ENCODE measurements at places on chromosomes 2 and 18.
A peak's percentile ranks its signal among the peaks of the same experiment; 100 is the strongest.

DNA sequence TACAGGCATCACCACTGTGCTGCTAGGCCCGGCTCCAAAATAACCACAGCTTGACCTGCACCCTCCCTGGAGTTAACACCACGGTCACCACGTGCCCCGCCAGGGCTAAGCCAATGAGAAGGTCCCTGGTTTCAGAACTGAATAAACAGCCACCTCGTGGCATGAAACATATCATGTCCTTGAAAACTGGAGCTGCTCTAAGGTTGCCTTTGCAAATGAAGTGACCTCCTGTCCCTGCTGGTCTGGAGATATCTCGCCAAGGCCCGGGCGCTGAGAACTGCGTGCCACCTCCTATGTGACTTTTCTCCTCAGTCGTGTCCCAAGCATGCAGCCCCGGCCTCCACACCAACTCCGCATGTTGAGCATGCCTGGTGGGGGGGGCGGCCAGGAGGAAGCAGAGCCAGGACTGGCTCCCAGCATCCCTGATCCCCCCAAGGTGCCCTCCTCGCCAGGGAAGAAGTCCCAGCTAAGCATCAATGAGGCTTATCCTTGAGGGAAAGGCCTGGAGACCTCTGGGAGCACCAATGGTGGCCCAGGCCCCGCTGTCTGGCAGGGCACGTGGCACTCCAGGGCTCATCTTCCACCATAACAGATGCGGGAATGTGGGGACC, 16.3 kb upstream of the KCNG2 start:
- no peak for DNase-seq

DNA sequence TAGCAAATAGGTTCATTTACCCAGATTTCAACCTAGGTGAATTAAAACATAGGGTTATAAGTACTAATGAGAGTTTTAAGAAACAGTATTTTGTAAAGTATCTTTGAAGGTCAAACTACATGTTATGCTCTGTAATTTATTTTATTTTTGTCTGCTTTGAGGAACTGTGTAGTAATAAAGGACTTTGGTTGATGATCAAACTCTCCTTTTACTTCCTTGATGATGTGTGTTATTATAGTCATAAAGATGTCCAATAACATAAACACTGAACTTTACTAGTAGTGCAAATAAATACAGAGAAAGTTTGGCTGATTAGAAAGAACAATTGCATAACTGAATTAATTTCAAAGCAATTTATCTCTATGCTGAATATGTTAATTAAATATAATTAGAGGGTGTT, 6.3 kb downstream of the GULP1 start:
- DNase-seq, result no peak

DNA sequence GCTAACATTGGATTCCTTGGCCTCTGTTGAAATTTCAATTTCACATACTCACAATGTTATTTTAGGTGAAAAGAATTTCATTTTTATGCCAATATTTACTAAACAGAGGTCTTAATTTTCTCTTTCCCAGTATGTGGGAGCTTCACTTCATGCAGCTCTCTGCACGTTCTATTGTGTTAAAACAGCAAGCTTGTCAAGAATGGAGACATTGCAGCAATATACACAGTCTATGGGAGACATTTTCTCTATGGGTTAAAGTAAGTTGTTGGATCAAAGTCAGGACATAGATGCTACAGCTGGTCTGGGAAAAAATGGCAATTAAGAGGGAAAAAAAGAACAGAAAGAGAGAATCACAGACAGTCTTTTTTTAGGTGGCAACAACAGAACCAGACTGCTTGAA, 70.4 kb upstream of the ARHGAP15 start:
- DNase-seq, result no peak

DNA sequence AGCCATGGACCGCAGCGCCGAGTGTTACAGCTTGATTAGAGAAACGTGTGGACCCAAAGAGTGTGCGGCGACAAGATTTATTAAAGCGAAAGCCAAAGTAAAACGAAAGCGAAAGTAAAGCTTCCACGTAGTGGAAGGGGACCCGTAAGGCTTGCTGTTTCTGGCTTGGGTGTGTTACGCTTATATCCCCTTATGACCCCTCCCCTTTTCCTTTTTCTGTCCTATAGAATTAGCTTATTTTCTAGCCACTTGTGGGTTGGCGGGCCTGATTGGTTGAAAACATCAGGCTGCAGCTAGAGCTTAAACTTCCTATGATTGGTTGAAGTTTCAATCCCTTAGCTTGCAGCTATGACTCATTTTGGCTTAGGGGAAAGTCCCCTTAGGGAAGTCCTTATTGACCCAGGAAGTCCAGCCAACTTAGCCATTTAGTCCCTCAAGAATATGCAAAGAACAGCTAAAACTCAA, 969.7 kb downstream of the DCDC2C start:
- DNase-seq, result peak; percentile 33

DNA sequence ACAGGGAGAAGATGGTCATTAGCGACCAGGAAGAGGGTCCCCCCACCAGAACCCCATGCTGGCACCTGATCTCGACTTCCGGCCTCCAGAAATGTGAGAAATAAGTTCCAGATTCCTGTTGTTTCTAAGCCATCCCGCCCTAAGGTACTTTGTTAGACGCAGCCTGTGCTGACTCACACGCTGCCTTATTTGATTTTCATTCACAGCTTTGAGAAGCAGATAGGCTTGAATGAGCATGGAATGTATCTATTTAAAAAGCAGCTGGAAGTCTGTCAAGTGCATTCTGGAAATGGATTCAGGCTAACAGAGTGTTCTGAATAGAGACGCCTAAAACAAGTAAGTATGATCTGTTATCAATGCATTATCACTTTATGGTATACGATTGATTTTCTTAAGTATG, 8.3 kb upstream of the IL1R2 start:
- no peak for DNase-seq

GRCh38 chr2:19747310-19748072, 154.3 kb downstream of the TTC32 start:
- no peak for DNase-seq

DNA sequence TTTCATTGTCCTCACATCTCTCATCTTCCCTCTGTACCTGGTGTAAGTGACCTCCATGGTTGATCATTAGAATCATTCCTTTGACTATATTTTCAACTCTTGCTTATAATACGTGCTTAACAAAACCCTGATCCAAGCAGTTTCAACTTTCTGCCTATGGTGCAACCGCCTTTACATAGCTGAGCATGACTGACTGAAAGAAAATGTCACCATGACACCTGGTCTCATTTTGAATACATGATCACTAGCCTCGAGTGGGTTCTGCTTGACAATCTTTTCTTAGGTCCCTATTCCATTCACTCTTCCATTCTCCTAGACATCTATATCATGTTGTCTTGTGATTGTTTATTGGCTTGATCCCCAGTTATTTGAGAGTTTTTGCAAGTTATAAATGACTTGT, 78.9 kb upstream of the STAM2 start:
- DNase-seq, result no peak

All from DND-41 (cell line).